Vein endothelial cell (primary cell): ENCODE measurements at places on chromosomes 2 and 18. TPM values are rescaled to one million over a fixed set of nuclear protein-coding genes. Genes with fewer than 3 reads are reported as not detected.

OTOF gene
- 1.4 and 2.3 TPM in 2 replicates for total RNA-seq

VSNL1 gene
- total RNA-seq, result not detected in 2 replicates

ANTXR1 gene
- total RNA-seq, result 0.98 and 2.6 TPM in 2 replicates

RALB gene
- 100 and 160 TPM in 2 replicates for total RNA-seq

PASK gene
- total RNA-seq, result 3.3 and 5.3 TPM in 2 replicates

RGPD4 gene
- not detected in 2 replicates for total RNA-seq

M1AP gene
- total RNA-seq, result not detected in 2 replicates

ITSN2 gene
- 66.3 and 70.6 TPM in 2 replicates for total RNA-seq

PER2 gene
- total RNA-seq, result 3.5 and 6.2 TPM in 2 replicates

AQP12B gene
- not detected in 2 replicates for total RNA-seq

ARHGAP25 gene
- 5.2 and 8.2 TPM in 2 replicates for total RNA-seq

FSIP2 gene
- total RNA-seq, result 0.10 and 0.33 TPM in 2 replicates

INPP5D gene
- total RNA-seq, result 26.1 and 34.3 TPM in 2 replicates
